WTC11 (cell line): ENCODE measurements at places on chromosomes 16 and 17.

GRCh38 chr17:8681170-8681949 lies 50.8 kb upstream of the MYH10 start:
- DNase-seq, result no peak

GRCh38 chr17:4246674-4247073 lies 17.1 kb downstream of the ANKFY1 start:
- DNase-seq, result no peak

DNA sequence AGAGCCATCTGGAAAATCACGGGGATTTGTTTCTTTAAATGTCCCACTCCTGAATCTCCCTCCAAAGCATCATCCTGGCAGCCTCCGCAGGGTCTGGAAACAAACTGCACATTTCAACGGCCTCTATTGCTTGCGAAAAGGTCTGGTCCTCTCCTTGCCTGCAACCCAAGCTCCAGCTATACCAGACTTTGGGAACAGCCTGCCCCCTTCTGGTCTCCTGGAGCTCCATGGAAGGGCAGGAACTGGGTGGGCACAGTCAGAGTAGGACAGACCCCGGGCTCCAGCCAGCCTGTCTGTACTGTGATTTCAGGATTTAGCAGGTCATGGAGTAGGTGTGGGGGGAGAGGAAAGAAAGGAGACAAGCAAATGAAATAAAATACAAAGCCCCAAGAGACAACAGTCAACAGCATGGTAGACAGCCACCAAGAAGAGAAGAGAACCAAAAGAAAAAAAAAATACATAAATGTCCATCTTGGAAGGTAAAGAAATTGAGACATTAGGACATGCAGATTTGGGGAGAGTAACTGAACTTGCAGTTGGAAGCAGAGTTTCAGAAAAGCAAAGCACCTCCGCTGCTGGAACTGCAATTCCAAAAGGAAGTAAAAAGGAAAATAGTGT lies 2.7 kb downstream of the XYLT1 start:
- peak; percentile 77 for DNase-seq

GRCh38 chr17:28252436-28252835 lies 66.6 kb upstream of the TMEM97 start:
- DNase-seq, result no peak

- peak; percentile 83 for DNase-seq
Measured at GRCh38 chr16:89507834-89508590, at the start of gene SPG7. SPG7 (plus strand) TSS chr16:89508403; CDS start chr16:89508418, 15 bp downstream.

GRCh38 chr17:44137891-44138709 lies 3.6 kb upstream of the HROB start:
- peak; percentile 60 for DNase-seq

DNA sequence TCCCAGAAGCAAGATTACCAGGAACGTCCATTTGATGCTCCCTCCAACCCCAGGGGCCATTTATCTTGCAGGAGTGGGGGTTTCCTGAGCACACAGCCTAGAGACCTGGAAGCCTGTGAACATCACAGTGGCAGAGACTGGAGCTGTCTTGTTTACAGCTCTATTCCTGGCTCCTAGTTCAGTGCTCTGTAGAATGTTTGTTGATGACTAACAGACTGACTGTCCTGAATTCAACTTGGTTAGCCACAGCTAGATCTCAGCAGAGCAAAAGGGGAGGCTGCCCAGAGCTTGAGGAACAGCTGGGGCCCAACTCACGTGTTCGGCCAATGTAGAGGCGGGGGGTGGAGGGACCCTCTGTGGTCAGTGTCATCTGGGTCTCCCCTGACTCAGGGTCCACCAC lies 6.6 kb downstream of the ERN2 start:
- DNase-seq, result no peak

- DNase-seq, result no peak
Measured at GRCh38 chr16:28580726-28581315, 16.0 kb downstream of the SULT1A2 start.

GRCh38 chr17:77636835-77637817 lies 321.4 kb upstream of the TNRC6C start:
- no peak for DNase-seq

DNA sequence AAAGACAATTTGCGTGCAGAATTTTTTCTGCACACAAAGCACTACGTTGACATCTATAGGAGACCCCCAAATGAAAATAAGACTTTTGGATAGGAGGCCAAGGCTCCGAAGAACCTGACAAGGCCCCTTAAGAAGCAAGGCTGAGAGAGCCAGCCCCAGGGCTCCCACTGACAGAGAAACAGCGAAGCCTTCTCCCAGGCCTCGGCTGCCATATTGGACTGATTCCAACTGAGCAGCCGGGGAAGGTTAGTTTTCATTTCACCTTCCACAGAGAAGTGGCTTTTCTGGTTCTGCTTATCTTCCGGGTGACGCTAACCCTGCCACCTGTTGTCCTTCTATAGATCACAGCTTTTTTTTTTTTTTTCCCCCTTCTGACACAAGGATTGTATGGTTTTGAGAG lies 356.7 kb downstream of the SOX9 start:
- DNase-seq, result no peak

GRCh38 chr16:27620541-27620940 lies 70.6 kb downstream of the KATNIP start:
- DNase-seq, result no peak

DNA sequence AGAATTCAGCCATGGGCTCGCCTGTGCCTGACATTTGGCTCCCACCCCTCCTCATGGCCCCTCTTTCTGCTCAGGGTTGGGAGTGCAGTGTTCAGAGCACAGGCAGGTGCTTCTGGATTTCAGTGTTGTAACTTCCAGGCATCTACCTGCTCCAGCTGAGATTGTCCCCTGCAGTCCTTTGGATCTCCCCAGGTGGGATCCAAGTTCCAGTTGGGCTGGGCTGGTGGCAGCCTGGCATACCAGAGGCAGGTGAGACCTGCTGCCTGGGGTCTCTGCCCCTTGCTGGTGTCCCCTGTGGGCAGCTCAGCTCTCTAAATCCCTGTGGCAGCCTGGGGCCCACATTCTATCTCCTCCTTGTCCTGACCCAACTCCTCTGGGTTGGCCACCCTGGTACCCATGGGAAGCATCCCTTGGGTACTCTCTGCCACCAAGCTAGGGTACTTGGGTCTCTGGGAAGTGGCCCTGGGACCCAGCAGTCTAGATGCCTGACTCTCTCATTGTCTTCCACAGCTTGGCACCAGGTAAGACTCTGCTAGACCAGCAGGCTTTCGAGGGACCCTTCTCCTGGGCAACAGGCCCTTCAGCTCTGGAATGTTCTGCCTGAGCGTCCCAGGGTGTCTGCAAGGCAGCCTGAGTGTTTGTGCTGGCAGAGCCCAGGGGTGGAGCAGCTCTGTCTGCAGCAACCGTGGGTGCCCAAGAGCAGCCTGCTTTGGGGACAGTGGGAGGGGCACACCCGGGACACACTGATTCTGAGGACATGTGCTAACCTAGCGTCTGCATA lies 42.5 kb downstream of the DNAH17 start:
- no peak for DNase-seq

DNA sequence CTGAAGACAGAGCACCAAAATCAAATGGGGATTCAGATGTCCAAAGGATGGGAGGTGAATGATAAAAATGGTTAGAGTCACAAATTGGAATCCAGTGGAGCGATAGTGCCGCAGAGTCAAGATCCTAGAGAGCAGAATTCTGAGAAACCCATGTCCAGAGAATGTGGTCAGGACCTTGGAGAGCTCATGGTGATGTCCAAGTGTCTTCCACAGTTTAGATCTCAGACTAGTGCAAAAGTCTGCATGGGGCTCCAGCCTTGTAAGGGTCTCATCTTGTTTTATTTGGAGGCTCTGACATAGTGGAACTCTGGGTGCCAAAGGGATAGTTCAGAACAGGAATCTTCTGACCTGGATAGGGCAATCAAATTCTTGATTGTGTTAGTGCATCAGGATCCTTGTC lies 245.9 kb upstream of the HSBP1 start:
- no peak for DNase-seq

DNA sequence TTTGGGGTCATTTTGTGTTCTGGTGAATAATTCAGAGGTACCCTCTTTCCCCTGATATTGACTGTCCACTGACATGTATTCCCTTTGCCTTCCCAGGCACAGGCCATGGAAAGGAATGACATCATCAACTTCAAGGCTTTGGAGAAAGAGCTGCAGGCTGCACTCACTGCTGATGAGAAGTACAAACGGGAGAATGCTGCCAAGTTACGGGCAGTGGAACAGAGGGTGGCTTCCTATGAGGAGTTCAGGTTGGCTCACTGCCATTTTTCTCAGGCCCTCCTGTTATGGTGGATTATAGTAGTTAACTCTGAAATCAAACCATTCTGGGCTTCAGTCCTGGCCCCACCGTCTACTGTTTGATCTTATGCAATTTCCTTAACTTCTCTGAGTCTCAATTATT lies 1.6 kb upstream of the EFTUD2 start:
- no peak for DNase-seq

DNA sequence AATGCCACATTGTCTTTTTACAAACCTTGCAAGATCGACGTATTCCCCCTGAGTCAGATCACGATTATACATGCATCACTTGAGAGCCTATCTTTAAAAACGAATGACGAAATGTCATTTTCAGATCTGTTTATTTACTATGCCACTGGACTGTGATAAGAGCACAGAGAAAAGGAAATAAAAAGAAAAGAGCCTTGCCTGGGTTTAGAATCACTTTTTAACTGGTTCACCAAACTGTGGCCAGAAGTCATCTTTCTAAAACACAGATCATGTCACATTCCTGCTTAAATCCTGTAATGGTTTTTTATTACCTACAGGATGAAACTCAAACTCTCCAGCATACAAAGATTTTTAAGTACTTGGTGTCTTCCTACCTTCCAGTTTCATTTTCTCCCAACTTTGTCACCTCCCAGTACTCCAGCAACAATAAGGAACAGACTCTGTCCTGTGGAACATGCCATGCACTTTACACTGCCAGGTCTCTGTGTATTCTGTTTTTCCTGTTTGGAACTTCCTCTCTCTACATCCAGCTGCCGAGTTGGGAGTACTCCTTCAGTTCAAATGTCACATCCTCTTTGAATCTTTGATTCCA lies 91.5 kb downstream of the SNX11 start:
- DNase-seq, result no peak

- DNase-seq, result no peak
Measured at GRCh38 chr17:9023392-9024218, 2.3 kb downstream of the NTN1 start.

- no peak for DNase-seq
Measured at GRCh38 chr17:5922476-5922875, 147.7 kb upstream of the WSCD1 start.

GRCh38 chr16:5444189-5444588 lies 346.6 kb upstream of the EEF2KMT start:
- DNase-seq, result no peak

DNA sequence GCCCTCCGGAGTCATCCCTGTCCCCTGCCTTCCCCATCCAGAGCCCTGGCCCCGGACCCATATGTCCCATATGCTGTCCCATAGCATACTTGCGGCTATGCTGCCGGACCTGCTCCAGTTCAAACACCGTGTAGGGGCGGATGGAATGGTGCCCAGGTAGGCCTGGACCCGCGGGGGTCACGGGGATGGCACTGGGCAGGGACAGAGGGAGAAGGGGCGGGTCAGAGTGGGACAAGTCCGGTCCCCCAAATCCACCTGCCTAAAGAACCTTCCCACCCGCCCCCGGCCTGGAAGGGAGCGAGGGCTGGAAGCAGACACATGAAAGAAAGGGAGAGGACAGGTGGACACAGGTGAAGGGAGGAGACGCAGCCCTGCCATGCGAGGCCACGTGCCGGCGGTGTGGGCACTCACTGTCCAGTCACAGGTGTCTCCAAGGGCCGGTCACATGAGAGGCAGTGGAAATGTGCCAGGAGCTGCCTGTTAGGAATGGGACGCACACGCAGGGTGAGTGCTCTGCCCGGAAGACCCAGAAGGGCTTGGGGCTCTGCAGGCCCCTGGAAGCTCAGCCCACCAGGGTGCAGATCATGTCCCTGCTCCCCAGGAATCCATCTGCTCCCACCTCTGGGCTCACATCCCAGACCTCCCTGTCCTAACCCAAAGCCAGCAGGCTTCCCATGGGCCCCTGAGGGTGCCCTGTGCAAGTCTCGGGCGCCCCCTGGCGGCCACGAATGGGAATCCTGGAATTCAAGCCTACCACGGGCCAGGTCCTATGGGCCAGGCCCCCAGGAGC lies 14.0 kb downstream of the UBALD2 start:
- DNase-seq, result peak; percentile 94

DNA sequence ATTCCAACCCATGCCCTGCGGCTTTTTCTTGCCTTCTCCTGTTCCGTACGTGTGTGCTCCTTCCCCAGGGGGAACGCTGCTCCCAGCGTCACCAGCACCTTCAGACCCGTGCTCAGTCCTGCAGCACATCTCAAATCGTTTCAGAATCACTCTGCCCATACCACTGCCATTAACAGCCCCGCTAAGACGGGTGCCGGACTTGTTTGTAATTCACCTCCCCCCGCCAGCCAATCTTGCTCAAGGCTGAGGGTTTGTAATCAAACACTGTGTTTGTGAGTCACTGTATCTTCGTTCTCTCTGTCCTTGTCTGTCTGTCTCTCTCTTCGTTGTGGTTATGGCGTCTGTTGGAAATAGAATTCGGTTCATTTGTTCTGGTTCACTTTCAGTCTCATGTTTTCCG lies 17.3 kb downstream of the CARD14 start:
- DNase-seq, result no peak

- no peak for DNase-seq
Measured at GRCh38 chr17:2214047-2214928, 89.3 kb downstream of the SMG6 start.

GRCh38 chr17:34420254-34420766 lies 57.3 kb upstream of the CCL1 start:
- DNase-seq, result peak; percentile 81

DNA sequence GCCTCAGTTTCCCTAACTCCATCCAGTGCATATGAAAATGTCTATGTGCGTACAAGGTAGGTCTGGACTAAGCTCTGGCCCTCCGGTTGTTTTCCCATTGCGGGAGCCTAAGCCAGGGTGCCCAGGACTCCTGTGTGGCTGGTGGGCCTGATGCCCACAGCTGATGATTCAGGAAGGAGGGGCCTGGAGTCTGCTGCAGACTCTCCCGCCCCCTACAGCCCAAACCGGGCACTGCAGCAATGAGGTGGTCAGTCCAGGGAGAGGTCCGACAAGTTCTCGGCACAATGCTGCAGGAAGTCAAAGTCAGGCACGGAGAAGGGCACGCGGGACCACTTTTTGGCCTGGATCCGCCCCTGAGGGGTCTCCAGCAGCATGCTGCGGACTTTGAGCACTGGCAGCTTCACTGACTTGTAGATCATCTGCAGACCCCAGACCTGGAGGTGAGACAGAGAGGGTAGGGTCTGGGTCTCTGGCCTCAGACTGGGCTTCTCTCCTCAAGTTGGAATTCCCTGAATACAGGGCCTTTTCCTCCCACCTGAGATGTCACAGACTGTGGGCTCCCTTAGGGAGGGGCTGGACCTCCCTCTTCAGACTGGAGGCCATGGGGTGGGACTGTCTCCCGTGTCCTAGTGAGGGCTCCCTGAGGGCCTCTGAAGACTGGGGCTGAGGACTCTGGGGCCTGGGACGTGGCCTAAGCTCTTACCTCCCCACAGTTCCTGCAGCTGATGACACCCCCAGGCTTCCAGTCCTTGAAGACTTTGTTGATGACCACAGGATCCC lies 3.4 kb upstream of the ZNF385C start:
- DNase-seq, result peak; percentile 97

GRCh38 chr17:43917016-43917347 lies 9.6 kb upstream of the MPP2 start:
- no peak for DNase-seq

GRCh38 chr16:49855280-49855821 lies 561 bp downstream of the ZNF423 start:
- peak; percentile 88 for DNase-seq

- no peak for DNase-seq
Measured at GRCh38 chr17:66507103-66507923, 204.9 kb downstream of the PRKCA start.
